ENCODE measurements at places on chromosomes 5 and 9.

GRCh38 chr5:55585206-55585610 is 50.4 kb upstream of the PLPP1 start:
- no peak for DNase-seq

DNA sequence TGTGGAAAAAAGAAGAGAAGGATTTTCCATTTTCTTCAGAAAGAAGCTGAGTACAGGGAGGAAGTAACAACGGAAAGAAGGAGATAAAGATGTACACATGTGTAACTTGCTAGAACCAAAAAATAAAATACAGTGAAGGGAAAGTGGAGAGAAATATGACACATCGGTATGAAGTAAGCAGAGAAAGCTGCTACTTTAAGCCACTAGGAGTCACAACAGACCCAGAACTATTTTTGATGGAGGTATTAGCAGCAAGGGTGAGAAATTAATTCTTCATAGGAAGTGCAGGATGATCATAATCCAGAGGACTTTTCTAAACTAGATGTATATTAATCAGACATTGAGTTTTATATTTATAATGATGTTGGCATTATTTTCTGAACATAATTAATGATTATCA is 88.5 kb downstream of the FAM174A start:
- DNase-seq, result peak; percentile 39

GRCh38 chr5:34817558-34818351 is 21.2 kb upstream of the TTC23L start:
- no peak for DNase-seq

DNA sequence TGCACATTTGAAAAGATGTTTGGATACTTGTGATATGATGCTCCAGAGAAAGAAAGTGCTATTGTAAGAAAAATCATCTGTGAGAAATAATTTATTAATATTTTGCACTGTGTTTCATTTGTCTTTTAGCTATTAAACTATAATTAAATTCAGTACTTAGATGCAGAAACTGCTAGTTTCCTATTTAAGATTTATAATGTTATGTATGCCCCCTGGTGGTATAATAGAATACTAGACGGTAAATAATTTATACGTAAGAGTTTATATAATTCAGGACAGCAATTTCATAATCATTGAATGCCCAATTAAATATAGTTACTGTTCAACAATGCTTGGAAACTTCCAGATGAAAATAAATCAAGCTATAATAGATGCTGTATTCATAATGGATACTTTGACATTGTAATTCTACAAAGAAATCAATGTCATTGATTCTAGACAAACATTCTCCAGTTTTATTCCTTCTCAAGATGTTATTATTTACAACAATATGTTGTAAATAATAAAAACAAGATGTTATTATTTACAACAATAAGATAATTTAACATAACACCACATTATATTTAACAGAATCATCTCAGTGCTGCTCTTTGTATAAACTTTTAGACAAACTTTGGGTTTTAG is 101.0 kb downstream of the TMEM232 start:
- DNase-seq, result no peak

GRCh38 chr9:28810388-28811075 is 1237.3 kb upstream of the C9orf72 start:
- DNase-seq, result no peak

DNA sequence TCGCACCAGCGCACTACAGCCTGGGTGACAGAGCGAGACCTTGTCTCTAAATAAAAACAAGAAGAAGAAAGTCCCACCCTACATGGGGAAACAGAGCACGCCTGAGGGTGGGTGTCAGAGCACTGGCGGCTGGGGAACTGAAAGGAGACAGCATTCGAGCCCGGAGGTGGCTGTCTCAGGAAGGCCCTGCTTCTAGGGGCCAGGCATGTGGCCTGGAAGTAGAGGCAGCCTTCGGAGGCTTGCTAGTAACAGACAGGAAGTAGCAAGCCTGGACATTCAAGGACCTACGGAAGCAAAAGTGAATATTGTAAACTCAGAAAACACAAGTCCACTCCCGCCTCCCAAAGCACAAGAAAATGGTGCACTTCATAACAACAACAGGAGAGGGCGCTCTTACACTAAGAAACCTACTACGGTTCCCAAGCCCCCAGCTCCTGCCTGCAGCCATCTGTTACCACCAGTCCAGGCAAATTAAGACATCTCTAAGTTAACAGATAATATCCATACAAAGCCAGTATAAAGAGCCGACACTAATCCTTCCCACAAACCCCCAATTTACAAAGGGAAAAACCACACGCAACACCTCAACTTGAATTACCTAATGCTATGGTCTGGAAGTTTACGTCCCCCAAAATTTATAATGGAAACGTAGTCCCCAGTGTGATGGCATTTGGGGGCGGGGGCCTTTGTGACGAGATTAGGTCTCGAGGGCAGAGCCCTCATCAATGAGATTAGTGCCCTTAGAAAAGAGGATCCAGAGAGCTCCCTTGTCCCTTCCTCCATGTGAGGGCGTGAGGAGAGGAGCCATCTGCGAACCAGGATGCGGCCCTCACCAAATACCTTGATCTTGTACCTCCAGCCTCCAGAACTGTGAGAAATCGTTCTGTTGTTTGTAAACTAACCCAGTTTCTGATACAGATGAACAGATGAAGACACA is 7.7 kb downstream of the RASGEF1C start:
- no peak for DNase-seq

- no peak for DNase-seq
These were observed 34.7 kb downstream of the MSX2 start for GRCh38 chr5:174759091-174759490.

GRCh38 chr9:37336150-37336549 is 86.3 kb upstream of the GRHPR start:
- no peak for DNase-seq

GRCh38 chr9:132069046-132069898 is 10.4 kb downstream of the MED27 start:
- DNase-seq, result no peak

GRCh38 chr5:170053896-170054295 is 51.8 kb upstream of the FOXI1 start:
- no peak for DNase-seq

- no peak for DNase-seq
These were observed 396.5 kb upstream of the MEF2C start for GRCh38 chr5:89279391-89280036.

DNA sequence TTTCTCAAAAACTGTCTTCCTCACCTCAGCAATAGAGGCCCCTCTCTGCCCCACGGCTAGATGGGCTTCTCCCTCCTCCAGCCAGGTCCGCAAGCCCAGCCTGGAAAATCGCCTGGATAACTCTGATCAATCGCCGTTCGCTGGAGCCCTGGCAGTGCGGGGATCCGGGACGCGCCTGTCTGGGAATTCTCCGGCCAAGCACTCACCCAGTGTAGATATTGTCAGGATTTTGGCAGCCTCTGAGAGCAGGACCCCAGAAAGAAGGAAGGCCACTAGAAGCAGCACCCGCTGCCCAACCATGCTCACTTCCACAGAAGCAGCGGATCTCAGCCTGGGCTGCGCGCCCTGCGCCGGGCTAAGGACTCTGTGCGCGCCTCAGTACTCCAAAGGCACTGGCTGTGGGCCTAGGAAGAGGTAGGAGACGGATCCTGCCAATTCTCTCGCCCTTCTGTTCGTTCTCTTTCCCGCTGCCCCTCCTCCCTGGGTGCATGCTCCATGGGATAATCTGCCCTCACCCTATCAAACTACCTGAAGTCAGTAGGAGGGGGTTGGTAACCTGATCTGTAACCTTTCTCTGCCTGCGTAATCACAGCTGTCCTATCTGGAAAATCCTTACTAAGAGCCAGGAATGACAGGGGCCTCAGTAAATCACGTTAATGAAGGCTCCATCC is at the start of gene UGT3A1:
UGT3A1 (minus strand) TSS at position 450 of the 671 bp plus-strand sequence; CDS start at position 300, 150 bp downstream.
- DNase-seq, result no peak

DNA sequence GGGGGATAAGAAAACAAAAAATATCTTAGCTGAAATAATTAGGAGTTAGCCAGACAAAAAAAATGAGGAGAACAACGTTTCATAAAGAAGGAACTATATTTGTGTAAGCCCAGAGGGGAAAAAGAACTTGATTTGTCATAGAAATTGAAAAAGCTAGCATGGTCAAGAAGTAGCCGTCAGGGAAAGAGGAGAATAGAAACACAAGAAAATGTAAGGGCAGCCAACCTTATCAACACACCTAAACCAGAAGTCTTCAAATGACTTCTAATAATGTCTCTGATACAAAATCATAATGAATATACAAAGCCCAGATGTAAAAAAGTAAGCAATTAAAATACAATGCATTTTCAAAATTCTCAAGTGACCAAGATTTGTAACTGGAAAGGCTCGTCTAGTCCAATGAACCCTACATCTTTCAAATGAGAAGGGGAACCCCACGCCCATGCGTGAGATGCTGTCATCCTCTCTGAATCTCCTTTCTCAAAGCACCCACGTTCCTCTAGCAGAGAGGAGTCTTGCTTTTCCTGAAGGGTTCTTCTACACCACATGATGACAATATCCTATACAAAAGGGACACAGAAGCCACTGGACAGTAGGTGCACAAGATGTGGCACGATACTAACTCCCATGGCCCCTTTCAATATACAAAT is 103.7 kb downstream of the ARL15 start:
- DNase-seq, result no peak

GRCh38 chr9:91488341-91488740 is 64.7 kb upstream of the NFIL3 start:
- DNase-seq, result no peak

DNA sequence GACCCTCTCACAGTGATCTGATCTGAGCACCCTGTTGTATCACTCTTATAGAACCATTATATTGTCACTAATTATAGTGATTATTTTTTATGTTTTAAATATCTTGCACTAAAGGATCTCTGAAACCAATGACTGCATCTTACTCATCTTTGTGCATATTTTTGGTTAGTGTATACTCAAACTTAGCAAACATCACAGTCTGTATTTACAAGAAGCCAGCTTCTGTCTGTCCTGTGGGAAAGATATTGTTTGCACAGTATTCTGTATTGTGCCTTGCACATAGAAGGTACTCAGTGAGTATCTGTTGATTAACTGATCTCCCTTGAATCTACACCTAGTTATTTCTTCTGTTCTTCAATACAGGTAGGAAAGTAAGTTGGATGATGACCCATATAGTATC is 131.5 kb downstream of the PAM start:
- no peak for DNase-seq

DNA sequence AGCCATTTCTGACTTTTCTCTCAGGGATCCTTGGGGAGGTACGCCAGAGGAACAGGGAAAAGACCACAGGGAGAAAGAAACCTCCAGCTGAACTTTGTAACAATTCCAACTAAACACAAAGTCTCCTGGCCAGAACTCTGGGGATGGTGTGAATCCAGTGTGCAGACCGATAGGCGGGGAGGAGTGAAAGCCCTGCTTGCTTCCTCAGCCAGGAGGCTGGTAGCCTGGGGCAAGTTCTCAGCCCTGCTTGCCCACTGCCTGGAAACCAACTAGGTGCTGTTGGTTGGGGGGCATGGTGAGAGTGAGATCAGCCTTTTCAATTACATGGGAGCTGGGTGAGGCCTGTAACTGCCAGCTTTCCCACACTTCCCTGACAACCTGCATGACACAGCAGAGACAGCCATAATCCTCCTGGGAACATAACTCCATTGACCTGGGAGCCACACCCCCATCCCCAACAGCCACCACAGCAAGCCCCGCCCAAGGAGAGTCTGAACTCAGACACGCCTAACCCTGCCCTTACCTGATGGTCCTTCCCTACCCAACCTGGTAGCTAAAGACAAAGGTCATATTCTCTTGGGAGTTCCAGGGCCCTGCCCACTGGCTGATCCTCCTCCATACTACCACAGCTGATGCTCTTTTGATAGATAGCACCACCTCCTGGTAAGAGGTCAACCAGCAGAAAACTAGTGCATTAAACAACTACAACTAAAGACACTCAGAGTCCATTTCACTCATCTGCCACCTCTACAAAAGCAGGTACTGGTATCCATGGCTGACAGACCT is 100.1 kb upstream of the TNFAIP8 start:
- no peak for DNase-seq

DNA sequence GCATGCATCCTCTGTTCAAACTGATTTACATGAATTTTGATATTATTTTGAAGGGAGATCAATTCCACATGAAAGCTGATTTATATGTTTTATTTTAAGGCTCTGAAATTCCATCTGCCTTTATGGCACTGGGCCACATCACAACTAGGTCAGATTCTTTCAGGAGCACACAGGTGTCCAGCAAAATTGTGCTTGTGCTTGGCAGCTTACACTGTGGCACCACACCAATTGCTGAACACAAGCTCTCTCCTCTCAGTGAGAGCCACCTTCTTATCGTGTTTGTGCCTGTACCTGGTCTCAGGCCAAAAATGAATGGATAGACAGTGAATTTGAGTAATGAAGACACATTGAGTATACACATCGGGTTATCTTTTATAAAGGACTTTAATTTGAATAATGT is 200.4 kb downstream of the CDH10 start:
- no peak for DNase-seq

- DNase-seq, result no peak
These were observed 31.4 kb upstream of the PSD2 start for GRCh38 chr5:139763930-139764791.

- DNase-seq, result no peak
These were observed 260.1 kb upstream of the CDH18 start for GRCh38 chr5:20248118-20248517.

DNA sequence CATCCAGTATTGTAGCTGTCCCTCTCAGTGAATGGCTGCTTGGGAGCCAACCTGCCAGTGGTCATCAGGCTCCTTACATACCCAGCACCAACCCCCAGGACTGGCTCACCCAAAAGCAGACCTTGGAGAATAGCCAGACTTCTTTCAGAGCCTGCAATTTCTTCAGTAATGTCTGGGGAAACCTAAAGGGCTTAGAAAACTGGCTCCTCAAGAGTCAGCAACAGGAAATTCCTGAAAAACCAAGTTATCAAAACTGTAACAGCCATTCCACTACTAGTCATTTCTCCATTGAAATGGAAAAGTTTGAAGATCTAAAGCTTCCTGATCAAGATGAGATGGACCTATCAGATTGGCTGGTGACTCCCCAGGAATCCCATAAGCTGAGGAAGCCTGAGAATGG is 12.3 kb upstream of the STING1 start:
- no peak for DNase-seq

DNA sequence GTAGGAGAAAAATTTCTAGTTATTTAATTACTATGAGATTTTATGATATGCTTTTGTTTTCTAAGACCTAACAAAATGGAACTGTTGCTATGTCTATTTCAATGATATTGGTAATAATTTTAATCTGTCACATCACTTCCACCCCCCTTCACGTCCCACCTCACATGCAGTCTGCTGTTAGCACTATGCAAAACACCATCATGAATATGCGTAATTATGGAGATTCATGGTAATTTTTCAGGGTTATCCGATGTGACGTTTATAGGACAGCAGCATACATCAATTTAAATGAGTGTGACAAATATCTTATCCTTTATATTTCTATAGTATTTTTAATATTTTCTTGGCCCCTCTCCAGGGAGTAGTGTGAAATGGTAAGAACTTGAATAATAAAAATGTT is 283.8 kb upstream of the TMEM161B start:
- no peak for DNase-seq

- no peak for DNase-seq
These were observed 161.9 kb upstream of the RAI14 start for GRCh38 chr5:34494111-34494755.

GRCh38 chr5:68744206-68744605 is 349.6 kb upstream of the SLC30A5 start:
- no peak for DNase-seq

All from CD8-positive, alpha-beta T cell (primary cell).